ENCODE measurements at places on chromosomes 5 and 9. TPM values are rescaled to one million over a fixed set of nuclear protein-coding genes. Genes with fewer than 3 reads are reported as not detected.
A peak's percentile ranks its signal among the peaks of the same experiment; 100 is the strongest.

The CXCL14 gene
- total RNA-seq, result not detected

DNA sequence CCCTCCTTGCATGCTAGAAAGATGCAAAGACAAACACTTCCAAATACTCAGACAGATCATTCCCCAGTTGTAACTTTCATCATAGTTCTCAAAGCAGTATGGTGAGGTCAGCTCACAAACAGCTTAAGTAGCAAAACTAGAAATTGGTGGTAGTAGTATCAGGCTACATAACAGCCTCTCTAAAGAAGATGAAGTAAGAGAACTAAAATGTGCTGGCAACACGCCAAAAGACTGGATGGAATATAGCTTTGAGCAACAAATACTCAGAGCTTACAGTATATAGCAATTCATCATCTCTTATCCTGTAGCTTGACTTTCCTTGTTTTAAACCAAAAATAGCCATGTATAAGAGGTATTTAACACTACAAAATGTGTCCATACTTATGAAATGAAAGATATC, 7.5 kb downstream of the PFDN1 start:
- no peak for DNase-seq

DNA sequence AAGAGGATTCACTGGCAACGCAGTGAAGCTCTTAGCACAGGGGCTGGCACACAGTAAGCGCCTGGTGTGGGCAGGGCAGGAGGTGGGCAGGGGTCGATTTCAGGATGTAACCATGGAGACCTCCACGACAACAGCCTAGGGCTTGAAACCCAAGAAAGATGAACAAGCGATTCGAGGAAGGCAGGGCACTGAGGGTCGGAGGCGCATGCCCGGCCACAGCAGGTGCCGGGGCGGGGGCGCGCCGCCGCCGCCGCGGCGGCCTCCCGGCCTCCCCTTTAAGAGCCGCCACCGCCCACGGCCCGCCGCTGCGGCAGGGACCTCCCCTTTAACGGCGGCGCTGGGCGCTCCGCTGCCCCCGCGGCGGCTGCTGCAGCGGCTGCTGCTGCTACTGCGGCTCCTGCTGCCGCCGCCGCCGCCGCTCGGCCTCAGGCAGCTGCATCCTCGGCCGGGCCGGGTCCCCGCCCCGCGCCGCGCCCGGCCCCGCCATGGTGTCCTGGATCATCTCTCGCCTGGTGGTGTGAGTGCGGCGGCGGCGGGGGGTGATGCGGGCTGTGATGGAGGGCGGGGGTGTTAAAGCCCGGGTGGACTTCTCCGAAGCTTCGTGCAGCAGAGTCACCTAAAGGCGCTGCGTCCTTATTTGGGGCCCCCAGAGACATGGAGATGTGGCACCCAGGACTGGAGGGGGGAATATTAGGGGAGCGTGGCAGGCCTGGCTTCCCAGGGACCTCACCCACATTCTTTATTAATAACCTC, at the start of gene REEP2:
REEP2 (plus strand) TSS at position 334 of the 753 bp plus-strand sequence; CDS start at position 486, 152 bp downstream.
- DNase-seq, result peak; percentile 90

The ZCCHC9 gene
- 49.7 TPM for total RNA-seq

- no peak for DNase-seq
These were observed 131.6 kb upstream of the TRPM3 start for GRCh38 chr9:71253011-71253410.

The MYO10 gene
- 0.28 TPM for total RNA-seq

- DNase-seq, result no peak
These were observed 229.7 kb downstream of the MRPS30 start for GRCh38 chr5:45038366-45038987.

DNA sequence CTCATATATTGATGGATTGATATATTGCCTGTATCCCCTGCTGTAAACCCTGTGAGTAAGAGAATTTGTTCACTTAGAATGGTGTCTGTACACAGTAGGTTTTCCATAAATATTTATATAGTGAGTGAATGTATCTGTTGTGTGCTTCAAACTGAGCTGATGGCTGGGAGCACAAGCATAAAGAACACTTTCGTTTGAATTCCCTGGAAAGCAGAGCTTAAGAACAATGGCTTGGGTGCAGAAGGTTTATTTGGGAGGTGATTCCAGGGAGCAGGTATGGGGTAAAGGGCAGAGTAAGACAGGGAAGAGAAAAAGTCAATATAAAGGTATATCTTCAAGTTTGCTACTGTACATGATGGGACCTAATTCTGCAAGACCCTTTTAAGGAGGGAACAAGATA, 190.9 kb upstream of the TRIM32 start:
- DNase-seq, result no peak

The EQTN gene
- not detected for total RNA-seq

The PKD2L2 gene
- not detected for total RNA-seq

DNA sequence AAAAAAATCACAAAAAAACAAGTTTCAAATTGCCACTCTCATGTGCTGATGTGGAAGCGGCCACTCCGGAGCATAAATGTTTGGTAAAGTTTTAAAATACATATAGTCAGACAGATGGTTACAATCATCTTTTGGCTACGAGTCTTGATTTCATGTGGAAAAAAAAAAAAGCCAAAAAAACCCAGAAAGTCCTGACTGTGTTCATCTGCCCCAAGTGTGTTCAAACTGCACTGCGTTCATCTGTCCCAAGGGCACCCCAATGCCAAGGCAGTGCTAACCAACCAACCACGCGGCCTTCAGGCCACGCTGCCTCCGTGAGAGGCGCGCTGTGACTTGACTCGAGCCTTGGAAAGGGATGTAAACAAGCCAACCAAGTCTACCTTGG, 127.1 kb downstream of the MYO10 start:
- no peak for DNase-seq

GRCh38 chr9:133132174-133132573, 11.1 kb upstream of the RALGDS start:
- no peak for DNase-seq

The PFDN1 gene
- total RNA-seq, result 51.5 TPM

DNA sequence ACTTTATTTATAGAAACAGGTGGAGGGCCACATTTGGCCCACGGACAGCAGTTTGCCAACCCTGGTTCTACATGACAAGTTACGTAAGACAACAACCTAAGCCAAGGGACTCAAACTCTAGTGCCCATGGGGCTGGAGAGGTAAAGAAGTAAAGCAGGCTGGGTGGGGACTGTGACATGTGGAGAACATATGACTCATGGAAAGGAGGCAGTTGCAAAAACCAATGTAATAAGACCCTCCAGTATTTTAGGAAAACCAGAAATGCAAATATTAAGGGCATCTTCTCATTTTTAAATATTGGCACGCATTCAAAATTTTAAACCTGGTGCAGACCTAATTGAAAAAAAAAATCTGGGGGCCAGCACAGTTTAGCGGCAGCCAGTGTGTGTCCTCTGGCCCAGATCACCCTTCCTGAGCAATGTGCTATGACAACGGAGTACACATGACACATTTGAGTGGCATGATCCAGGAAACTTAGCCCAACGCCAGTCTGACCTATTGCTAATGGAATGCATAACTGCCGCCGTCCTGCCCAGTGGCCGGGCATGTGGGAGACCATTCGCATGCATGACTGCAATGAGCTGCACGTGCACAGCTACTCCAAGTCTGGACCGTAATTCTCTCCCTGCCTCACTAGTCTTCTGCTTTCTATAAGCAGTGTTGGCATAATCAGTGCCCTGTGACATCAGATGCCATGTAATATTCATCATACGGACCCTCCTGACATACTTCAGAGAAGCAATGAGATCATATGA, 97.2 kb downstream of the SH3TC2 start:
- no peak for DNase-seq

DNA sequence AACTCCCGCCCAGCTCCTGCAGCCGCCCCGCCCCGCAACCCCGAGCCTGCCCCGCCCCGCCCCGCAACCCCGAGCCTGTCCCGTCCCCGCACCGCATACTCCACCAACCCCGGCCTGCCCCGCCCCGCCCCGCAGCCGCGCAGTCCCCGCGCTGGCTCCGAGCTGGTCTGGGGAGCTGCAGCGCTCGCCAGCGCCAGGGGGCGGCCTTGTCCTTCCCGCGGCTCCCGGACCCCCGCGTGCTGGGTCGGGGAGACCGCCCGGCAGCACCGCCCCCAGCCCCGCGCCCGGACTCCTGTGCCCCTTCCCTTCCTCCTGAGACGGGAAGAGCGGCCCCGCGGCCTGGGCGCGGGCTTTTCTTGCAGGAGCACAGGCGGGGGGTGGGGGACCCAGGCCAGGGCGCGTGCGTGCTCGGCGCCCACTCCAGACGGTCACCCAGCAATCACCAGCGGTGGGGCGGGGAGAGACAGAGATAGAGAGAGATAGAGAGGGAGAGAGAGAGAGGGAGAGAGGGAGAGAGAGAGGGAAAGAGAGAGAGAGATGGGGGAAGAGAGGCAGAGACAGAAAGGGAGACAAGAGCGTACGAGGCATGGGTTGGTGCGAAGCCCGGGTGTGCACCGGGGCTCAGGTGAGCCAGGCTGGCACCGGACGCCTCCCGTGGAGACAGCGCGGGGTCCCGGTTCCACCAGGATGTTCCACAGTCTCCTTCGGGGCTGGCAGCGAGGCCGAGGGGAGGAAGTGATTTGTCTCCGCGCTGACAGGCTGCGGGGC, 14.7 kb upstream of the TMEM250 start:
- DNase-seq, result peak; percentile 67

- no peak for DNase-seq
These were observed 79.2 kb downstream of the ISOC1 start for GRCh38 chr5:129173771-129174170.

The AGXT2 gene
- total RNA-seq, result not detected

The PAEP gene
- not detected for total RNA-seq

The FAM200C gene
- 1.4 TPM for total RNA-seq

DNA sequence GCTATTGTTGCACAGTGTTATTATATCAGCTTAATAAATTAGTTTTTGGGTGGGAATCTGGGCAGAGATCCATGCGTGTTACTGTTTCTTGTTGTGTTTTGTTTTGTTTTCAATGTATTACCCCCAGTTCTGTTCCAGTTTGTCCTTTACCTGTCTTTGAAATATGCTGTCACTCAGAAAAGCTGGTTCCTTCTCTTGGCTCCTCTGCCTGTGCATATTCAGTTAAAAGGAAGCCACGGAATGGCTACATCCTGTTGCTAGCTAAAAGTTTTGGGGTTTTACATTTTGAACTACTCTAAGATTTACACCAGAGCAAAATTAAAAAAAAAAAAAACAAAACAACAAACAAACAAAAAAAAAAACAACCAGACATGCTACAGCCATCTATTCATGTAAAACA, 374.9 kb upstream of the RORB start:
- DNase-seq, result peak; percentile 33

GRCh38 chr9:99822109-99822805, 572 bp downstream of the NR4A3 start:
- peak; percentile 87 for DNase-seq

The OR5C1 gene
- not detected for total RNA-seq

The ANKRD34B gene
- total RNA-seq, result not detected

The EGFLAM gene
- total RNA-seq, result not detected

- no peak for DNase-seq
These were observed 346.9 kb downstream of the KDM4C start for GRCh38 chr9:7104625-7105024.
